ENCODE measurements at places on chromosomes 4 and X. TPM values are rescaled to one million over a fixed set of nuclear protein-coding genes. Genes with fewer than 3 reads are reported as not detected.
A peak's percentile ranks its signal among the peaks of the same experiment; 100 is the strongest.

DNA sequence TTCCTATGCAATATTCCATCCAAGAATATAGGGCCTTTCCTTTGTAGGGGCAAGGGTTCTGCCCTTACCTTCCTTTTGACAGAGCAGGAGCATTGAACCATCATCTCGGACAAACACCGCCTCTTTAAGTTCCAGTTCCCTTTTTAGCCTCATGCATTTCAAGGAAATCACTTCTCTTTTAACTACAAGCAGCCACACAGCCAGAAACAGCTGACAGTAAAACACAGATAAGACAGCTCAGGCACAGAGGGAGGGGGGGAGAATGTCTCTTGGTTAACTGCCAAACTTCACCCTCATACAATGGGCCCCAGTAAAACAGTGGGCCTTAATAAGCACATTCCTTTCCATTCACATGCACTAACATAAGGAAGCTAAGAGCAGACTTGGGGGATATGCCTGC lies 648.3 kb downstream of the GABRG1 start:
- H3K4me3 ChIP-seq = no peak overlapping the region
- H3K36me3 ChIP-seq = no peaks in the 10 kb centered on the region
- no peak for DNase-seq
- no peaks in the 10 kb centered on the region for H3K4me1 ChIP-seq

GYPA gene
- total RNA-seq = not detected

GRCh38 chr4:160142579-160142978 lies 1039.7 kb downstream of the RAPGEF2 start:
- no peaks in the 10 kb centered on the region for H3K4me1 ChIP-seq
- no peaks in the 10 kb centered on the region for H3K36me3 ChIP-seq
- no peak overlapping the region for H3K27ac ChIP-seq
- no peak for DNase-seq
- no peaks in the 10 kb centered on the region for H3K27me3 ChIP-seq

GRIA2 gene
- total RNA-seq = not detected

DNA sequence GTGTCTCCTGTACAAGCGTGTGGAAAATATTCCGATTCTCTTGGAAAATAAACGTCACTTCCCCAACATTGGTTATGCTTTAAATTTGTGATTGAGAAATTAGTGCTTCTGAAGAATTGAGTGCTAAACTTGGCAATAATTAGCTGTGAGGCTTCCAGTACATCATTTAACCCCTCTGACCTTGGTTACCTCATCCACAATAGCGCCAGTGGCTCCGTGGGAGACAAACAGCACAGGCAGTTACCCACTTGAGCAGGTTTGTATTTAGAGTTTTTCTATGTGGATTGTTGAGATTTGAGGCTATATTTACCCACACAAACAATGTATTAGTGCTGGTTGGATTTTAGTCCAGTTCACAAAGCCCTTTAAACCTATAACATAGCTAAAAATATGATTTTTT lies 476.5 kb downstream of the NKX6-1 start:
- no peaks in the 10 kb centered on the region for H3K4me1 ChIP-seq
- no peaks in the 10 kb centered on the region for H3K27me3 ChIP-seq
- H3K36me3 ChIP-seq = no peaks in the 10 kb centered on the region
- no peak overlapping the region for H3K27ac ChIP-seq
- no peak overlapping the region for H3K4me3 ChIP-seq

DNA sequence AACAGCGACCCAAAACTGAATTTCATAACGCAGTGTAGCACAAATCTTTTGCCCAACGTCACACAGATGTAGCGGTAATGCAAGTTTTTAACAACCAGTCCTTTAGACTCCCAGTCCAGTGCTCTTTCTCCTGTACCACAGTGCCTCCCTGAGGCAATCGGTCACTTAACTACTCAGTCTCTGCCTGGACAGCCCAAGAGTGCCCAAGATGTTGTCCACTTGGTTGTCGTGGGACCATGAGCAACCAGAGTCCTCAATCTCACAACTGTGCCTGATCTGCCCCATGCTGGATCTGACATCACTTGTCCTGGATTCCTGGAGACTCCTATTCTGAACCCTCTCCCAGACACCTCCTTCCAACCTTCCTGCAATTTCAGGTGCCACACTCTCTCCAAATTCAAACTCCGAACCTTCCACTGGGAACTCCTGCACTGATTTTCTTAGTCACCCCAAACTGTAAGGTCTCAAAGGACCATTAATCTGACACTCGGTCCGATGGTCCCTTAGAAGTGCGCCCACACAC lies 702 bp downstream of the MMGT1 start:
- H3K27me3 ChIP-seq = no peaks in the 10 kb centered on the region
- peak overlapping the region; percentile 95 for H3K27ac ChIP-seq
- DNase-seq = no peak
- no peaks in the 10 kb centered on the region for H3K36me3 ChIP-seq
- peak overlapping the region; percentile 95 for H3K4me3 ChIP-seq

- no peaks in the 10 kb centered on the region for H3K27me3 ChIP-seq
- DNase-seq = peak; percentile 14
These were observed 63.7 kb upstream of the CD99 start for GRCh38 chrX:2627272-2627867.

DNA sequence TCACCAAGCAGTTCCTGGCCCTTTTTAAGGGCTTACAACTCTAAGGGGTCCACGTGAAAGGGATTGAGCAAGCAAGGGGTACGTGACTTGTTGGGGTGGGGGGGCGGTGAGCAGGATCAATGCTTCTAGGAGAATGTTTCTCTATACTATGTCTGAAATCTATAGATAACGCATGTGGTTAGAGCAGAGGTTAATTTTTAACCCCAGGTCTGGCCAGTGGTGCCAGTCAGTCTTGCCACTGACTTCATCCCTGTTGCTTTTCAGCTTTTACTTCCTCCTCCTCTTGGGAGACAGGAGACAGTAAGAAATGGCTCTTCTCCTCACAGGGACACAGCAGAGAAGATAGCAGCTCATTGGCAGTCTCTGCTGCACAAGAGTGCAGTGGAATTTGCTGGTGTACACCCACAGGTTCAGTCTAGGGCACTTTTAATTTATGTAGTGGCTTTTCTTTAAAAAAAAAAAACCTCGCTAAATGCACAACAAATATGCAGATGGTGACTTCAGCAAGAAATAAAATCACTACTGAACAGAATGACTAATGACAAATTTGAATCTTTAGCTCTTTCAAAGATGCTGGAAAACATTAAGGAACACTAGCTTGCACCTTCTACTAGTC lies 190.5 kb downstream of the CCNG2 start:
- H3K27me3 ChIP-seq = peaks cover 2% of the 10 kb centered on the region
- no peak overlapping the region for H3K4me3 ChIP-seq
- H3K36me3 ChIP-seq = no peaks in the 10 kb centered on the region

- DNase-seq = no peak
- H3K27ac ChIP-seq = no peak overlapping the region
- no peaks in the 10 kb centered on the region for H3K36me3 ChIP-seq
- H3K27me3 ChIP-seq = no peaks in the 10 kb centered on the region
These were observed 784.4 kb downstream of the RPA4 start for GRCh38 chrX:97668126-97668525.

- peaks cover 6% of the 10 kb centered on the region for H3K4me1 ChIP-seq
- peak; percentile 38 for DNase-seq
- no peaks in the 10 kb centered on the region for H3K27me3 ChIP-seq
- no peak overlapping the region for H3K4me3 ChIP-seq
- H3K27ac ChIP-seq = no peak overlapping the region
These were observed 77.3 kb upstream of the NOCT start for GRCh38 chr4:138938366-138938690.

MGAT4D gene
- not detected for total RNA-seq

DNA sequence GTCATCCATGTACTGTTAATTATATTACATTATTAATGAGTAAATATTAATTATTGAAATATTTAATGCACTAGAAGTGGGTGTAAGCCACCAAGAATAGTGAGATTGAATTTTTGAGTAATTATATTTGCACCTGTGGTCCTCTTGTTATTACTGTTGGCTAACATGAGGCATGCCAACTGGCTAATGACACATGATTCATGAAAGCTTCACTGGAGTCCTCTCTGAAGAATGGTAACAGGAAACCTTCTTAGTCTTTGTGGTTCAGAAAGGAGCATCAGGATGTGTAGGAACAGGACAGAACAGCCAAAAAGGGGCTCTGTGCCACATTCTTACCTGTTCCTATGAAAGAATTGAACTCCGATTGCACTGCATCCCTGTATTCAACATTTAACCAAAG lies 65.2 kb downstream of the SLC4A4 start:
- DNase-seq = peak; percentile 20
- H3K4me3 ChIP-seq = no peak overlapping the region
- no peaks in the 10 kb centered on the region for H3K27me3 ChIP-seq
- H3K27ac ChIP-seq = no peak overlapping the region
- H3K4me1 ChIP-seq = peaks cover 7% of the 10 kb centered on the region
- H3K36me3 ChIP-seq = no peaks in the 10 kb centered on the region

- H3K27me3 ChIP-seq = no peaks in the 10 kb centered on the region
- H3K4me3 ChIP-seq = no peak overlapping the region
- no peak overlapping the region for H3K27ac ChIP-seq
These were observed 86.8 kb downstream of the GC start for GRCh38 chr4:71697031-71697430.

- H3K36me3 ChIP-seq = no peaks in the 10 kb centered on the region
- H3K27me3 ChIP-seq = no peaks in the 10 kb centered on the region
- peaks cover 6% of the 10 kb centered on the region for H3K4me1 ChIP-seq
- no peak for DNase-seq
- no peak overlapping the region for H3K27ac ChIP-seq
- H3K4me3 ChIP-seq = no peak overlapping the region
These were observed 79.1 kb downstream of the ELOVL6 start for GRCh38 chr4:110119337-110119736.

DNA sequence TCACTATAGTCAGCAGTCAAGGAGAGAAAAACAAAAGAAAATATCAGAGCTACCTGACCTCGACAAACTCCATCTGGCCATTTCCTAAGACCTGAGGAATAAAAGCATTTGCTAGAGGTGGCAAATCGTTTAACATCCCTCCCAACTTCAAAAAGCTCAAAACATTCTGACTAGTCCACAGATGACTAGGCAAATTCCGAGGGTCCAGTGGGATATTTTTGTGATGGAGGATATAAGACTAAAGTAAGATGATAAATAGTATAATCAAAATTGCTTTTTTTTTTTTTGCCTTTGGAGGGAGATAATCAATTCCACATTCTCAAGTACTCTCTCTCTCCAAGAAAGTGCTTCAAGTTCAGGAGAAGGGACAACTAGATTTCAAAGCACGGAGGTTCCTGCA lies 119.1 kb upstream of the ETNPPL start:
- H3K27ac ChIP-seq = peak overlapping the region; percentile 84
- H3K4me3 ChIP-seq = no peak overlapping the region
- H3K36me3 ChIP-seq = no peaks in the 10 kb centered on the region
- no peak for DNase-seq
- H3K4me1 ChIP-seq = peaks cover 52% of the 10 kb centered on the region
- H3K27me3 ChIP-seq = no peaks in the 10 kb centered on the region

MAGEB1 gene
- total RNA-seq = not detected

GRCh38 chr4:73450398-73451004 lies 14.5 kb downstream of the AFP start:
- peak; percentile 98 for DNase-seq
- H3K4me3 ChIP-seq = peak overlapping the region; percentile 45
- H3K4me1 ChIP-seq = peaks cover 22% of the 10 kb centered on the region
- H3K36me3 ChIP-seq = no peaks in the 10 kb centered on the region

UGT8 gene
- 7.7 TPM for total RNA-seq

All from astrocyte (in vitro differentiated cells and primary cell).